ENCODE measurements at places on chromosomes 2 and 18.

- DNase-seq: no peak
Observed at GRCh38 chr2:96503637-96504243, 1.4 kb downstream of the NEURL3 start.

DNA sequence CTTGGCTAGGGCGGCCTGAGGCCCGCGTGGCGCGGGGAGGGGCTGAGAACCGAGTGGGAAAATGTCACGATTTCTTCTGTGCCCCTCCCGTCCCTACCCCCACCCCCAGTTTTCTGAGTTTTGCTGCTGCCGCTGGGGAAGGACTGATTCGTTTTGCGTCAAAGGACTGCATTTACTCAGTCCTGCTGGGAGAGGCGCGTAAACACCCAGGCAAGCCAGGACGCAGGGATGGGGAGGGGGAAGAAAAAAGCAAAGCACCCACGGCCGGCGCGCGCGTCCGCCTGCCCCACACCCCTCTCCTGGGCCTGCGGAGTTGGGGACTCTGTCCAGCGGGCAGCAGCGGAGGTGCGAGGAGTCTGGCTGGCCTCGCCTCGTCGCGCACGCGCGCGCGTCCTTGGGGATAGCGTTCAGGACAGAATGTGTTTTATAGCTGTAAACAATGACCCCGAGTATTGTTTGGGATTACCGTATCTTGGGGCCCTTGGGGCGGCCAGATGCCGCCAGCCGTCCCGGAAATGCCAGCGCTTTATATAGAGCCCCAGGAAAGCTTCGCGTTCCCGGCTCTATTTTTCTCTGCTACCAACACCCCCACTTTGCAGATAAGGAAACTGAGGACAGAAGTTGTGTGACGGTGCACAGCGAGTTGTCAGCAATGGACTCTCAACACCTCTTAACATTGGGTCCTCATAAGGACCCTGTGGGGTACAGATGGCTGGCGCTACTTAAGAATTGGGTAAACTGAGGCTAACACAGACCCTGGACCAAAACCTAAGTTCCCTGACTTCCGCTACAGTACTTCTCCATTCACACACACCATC, 1.7 kb upstream of the FOSL2 start:
- DNase-seq: no peak

- no peak for DNase-seq
Observed at GRCh38 chr2:211367293-211367692, 810.9 kb downstream of the CPS1 start.

GRCh38 chr2:57448816-57449215, 597.8 kb upstream of the VRK2 start:
- DNase-seq: no peak
